ENCODE measurements at places on chromosomes 3 and 15. TPM values are rescaled to one million over a fixed set of nuclear protein-coding genes. Genes with fewer than 3 reads are reported as not detected.

Gene CDCP1
- total RNA-seq = 6.5 TPM

Gene VPS39
- 14.3 TPM for total RNA-seq

Gene PLA2G4E
- total RNA-seq = not detected

Gene STRIT1
- total RNA-seq = not detected

Gene FEZF2
- not detected for total RNA-seq

Gene NR2E3
- 0.34 TPM for total RNA-seq

Gene SEC61A1
- total RNA-seq = 121 TPM

Gene BFSP2
- not detected for total RNA-seq
